Substantia nigra (tissue), 51 donors: ENCODE measurements at places on chromosomes 4 and X.

DNA sequence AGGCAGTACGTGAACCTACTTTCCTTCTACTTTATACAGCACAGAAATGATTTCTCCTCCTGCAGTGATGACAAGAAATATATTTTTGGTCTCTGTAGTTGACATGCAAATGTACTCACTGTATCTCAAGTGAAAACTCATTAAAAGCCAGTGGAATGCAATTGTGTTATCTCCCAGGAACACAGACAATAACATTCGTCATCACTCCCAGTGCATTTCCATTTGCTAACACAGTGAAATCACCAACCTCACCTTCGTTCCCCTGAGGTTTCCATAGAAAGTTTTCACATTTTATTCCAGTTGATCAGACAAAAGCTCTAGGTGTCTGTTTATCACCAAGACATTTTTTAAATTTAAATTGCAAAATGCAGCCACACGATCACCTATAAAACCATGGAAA, 2.5 kb upstream of the SPANXD start:
- no peak for DNase-seq

DNA sequence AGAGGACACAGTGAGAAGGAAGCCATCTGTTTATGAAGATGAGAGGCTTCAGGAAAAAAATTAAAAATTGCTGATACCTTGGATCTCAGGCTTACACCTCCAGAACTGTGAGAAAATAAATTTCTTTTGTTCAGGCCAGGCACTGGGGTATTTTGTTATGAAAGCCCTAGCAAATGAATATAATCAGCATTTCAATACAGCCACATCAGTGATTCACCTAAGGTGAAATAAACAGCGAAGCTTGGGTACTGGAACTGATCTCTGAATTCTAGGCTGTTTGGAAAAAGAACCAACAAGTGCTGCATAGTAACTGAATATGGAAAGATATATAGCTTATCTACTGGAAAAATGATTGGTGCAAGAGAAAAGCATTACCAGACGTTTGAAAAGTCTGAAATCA, 88.5 kb downstream of the PDS5A start:
- DNase-seq, result no peak

GRCh38 chr4:105155426-105155825, 8.8 kb downstream of the TET2 start:
- DNase-seq, result no peak

DNA sequence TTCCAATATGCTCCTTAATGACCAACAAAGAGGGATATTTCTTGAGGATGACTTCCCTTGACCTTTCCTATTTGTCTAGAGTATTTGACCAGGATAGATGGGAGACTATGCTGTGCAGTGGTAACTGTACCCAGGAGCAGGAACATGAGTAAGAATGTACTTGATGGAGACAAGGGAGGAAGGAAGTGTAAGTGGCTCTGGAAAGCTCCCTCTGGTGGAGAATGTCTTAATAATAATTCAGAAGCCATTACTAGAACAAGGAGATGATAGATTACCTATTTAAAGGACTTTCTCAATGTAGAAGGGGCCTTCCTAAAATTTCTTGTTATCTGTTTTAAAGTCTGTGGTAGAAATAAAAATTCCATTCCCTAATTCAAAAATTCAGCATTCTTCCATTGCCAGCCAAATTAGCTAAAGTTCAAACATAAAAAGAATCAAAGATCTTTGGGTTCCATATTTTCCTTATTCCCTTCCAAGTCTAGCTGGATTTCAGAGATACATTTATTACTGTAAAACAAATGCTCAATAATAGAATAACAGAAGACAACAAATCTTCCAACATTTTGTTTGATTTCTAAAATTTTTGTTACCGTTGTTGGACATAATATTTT, 83.8 kb downstream of the GRID2 start:
- DNase-seq, result no peak

GRCh38 chr4:76001700-76002099, 5.6 kb downstream of the CXCL9 start:
- no peak for DNase-seq

- no peak for DNase-seq
Observed at GRCh38 chr4:74547042-74547441, 102.1 kb downstream of the AREG start.
